Inflammatory macrophage (primary cell): ENCODE measurements at places on chromosomes 6 and 20.

DNA sequence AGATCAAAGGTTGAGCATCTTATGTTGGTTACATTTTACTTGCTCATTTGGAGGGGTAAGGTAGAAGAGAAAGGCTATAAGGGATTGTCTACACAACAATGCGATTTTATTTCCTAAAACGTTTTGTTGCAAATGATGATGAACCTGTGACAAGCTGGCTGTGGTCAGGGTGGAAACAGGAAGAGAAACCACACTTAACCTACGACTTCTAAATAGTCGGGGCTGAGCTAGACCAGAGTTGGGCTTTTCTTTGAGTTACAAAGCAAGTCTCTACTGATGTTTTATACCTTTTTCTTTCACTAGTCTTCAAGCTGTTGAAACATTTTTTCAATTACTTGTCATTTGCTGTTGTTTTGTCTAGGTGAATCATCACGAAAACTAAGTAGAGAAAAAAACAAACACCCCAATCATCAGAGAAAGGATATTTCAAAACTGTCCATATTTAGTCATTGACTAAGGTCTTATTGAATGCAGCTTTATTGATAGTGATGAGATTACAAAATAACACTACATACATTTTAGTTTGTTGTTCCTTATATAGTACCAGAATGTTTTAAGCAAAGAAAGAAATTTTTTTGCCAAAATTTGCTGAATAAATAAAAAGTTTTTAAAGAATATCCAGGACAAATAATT is 18.0 kb downstream of the KLHL31 start:
- DNase-seq = peak; percentile 77

GRCh38 chr6:14621518-14621917 is 503.9 kb downstream of the CD83 start:
- DNase-seq = no peak

GRCh38 chr6:105609375-105609991 is 206.6 kb upstream of the PREP start:
- no peak for DNase-seq

DNA sequence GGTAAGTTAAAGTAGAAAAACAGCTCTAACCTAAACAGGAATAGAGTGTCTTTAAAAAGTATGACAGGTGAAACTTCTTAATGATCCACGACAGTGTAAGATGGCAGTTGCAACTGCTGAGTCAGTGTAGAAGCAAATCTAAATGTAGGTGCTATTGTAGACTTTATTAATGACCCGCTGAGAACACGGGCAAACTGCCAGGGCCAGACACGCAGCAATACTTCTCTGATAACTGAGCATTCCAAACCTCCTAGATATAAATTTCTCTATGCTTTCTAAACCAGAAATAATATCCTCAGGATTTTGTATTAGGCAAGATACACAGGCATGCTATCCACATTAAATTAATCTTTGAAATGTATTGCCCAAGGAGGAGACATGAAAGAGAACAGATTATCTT is 1076.4 kb downstream of the HACE1 start:
- no peak for DNase-seq

DNA sequence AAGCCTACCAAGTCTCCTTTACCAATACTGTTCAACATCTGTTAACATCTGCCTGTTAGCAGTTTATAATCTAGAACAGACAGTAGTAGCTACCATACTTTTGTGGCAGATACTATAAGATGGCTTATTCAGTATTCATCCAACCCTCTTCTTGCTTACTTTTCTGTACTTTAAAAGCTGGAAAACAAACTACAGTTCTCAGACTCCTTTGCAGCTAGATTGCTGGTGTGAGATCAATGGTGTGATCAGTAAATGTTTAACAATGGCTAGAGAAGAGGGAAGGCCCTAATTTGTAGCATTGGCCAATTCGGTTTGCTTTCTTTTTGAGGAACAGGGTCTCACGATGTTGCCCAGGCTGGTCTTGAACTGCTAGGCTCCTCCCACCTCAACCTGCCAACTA is 3.5 kb upstream of the REV3L start:
- no peak for DNase-seq

- DNase-seq = no peak
These were observed 8.6 kb upstream of the SLC32A1 start for GRCh38 chr20:38715646-38716045.

- peak; percentile 21 for DNase-seq
These were observed 655 bp upstream of the NDUFAF4 start for GRCh38 chr6:96898241-96898851.

DNA sequence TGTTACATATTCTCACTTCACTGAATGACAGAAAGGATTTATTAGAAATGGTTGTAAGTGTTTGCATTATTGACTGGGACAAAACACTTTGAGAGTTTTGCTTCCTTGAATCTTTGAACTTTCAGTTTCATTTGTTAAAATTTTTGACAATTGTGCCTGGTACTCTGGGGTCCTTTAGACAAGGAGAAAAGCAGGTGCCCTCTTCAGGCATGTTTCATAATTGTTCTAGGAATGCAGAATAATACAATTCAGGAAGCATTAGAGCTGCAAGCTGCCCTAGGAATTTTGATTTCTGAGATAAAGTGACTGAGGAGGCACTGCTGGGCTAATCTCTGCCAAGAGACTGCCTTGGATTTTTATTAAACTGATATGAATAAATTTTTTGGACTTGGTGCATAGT is 49.7 kb downstream of the TOP1 start:
- DNase-seq = no peak

- DNase-seq = no peak
These were observed 15.4 kb upstream of the IYD start for GRCh38 chr6:150353445-150353844.

- no peak for DNase-seq
These were observed 20.6 kb upstream of the CHMP4B start for GRCh38 chr20:33790566-33790965.

- DNase-seq = no peak
These were observed 50.5 kb upstream of the LRRC1 start for GRCh38 chr6:53744321-53744720.

GRCh38 chr20:3679749-3680700 is 1.8 kb downstream of the ADAM33 start:
- no peak for DNase-seq

GRCh38 chr20:17990278-17990972 is 21.6 kb downstream of the MGME1 start:
- no peak for DNase-seq

- DNase-seq = no peak
These were observed 309.9 kb upstream of the NOX3 start for GRCh38 chr6:155765275-155766194.

DNA sequence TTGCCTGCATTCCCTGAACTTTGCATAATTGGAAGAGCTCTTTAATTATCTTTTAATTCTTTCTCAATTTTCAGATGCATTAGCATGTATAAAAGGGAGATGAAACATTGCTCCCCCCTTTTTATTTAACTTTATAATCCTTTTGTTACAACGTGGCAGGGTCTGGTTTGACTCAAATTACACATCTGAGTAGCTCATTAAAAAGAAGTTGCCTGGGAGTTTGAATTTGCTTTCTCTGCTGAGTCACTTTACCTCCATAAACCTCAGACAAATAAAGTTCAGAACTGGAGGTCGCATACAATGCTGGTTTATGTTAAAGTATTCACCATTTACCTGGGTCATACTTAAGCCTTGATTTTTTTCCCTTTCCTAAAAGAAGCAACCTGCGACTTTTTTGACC is 495.2 kb downstream of the PREX1 start:
- no peak for DNase-seq

GRCh38 chr6:39706819-39707335 is 18.3 kb downstream of the KIF6 start:
- peak; percentile 60 for DNase-seq

DNA sequence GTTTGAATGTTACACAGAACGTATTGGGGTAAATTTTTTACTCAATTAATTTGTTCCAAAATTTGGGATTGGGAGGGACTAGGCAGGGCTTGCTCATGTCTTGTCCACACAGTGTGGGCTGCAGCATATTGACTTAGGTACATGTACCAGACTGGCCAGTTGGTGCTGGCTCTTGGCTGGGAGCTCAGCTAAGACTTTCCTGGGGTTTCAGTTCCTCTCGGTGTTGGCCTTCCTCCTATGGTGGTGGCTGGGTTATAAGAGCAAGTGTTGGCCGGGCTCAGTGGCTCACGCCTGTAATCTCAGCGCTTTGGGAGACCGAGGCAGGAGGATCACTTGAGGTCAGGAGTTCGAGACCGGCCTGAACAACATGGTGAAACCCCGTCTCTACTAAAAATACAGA is 4.9 kb downstream of the CENPQ start:
- no peak for DNase-seq
